ENCODE measurements at places on chromosomes 13 and 19. TPM values are rescaled to one million over a fixed set of nuclear protein-coding genes. Genes with fewer than 3 reads are reported as not detected.

DNA sequence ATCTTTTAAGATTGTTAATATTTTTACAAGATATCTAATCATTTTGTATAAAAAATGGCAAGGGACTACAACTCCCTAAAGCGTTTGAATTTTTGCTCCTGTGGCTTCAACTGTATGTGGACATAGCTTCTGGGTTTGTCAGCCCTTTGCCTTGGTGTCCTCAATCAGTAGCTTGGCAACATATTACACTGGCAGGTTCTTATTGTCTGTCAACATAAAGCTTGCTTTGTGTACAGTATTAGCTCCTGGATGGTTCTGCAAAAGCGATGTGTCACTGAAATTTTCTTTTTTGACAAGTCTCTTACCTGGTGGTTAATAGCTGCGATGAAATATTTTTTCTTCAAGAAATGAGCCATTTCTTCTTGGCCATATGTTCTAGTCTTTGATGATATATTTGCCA, 190.0 kb downstream of the HS6ST3 start:
- DNase-seq, result no peak

DNA sequence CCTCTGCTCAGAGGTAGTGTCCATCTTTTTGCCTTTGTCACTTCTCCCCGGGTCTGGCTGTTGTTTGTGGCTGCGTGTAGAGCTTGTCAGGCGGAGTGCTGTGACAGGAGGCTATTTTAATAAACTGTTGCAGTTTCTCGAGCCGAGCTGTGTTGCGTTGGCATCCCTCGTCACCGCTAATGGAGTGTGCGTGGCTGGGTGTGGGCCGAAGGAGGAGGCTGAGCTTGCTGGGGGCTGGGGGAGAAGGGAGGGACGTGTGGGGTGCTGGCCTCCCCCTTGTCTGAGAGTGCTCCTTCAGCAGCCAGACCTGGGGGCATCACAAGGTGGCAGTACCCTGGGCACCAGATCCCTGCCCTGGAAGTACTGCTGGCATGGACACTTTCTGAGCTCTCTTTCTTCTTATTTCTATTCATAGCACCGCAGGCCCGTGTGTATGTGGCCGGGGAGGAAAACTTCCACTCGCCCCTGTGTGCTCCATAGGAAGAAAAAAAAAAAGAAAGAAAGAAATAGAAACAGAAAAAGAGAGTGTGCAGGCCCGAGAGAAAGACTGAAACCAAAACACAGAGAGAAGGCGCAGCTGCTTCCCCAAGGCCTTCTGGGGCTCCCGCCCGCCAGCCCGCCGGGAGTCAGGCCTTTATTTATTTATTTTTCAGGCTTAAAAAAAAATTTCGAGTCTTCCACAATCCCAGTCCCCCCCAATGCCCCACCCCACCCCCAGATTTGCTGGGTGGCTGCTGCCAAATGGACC, 27.0 kb downstream of the NFIX start:
- peak; percentile 76 for DNase-seq

DNA sequence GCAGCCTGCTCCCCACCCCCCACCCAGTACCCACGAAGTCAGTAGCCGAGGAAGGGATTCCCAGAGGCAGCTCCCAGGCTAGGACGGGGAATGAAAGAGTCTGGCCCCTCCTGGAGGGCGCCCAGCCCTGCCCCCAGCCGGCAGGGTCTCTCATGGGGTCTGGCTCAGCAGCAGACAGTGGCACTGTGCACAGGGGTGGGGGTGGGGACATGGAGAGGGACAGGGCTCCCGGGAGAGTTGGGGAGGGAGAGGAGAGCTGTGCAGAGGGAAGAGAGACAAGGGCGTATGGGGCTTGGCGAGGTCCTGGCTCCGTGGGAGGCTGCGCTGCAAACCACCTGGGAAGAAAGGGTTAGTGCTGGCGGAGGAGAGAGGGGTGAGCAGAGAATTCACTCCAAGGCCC, 27.7 kb upstream of the ASF1B start:
- no peak for DNase-seq

Gene ZNF154
- polyA plus RNA-seq, result 2.2 TPM

Gene NFIX
- 46.9 TPM for polyA plus RNA-seq
